Activated CD4-positive, alpha-beta T cell treated with anti-CD3 and anti-CD28 coated beads for 4 hours (primary cell): ENCODE measurements at places on chromosomes 5 and 9.

GRCh38 chr5:157596487-157596886, 20.9 kb upstream of the ADAM19 start:
- peak; percentile 47 for DNase-seq

- no peak for DNase-seq
Observed at GRCh38 chr9:89562186-89562814, 42.5 kb upstream of the GADD45G start.

DNA sequence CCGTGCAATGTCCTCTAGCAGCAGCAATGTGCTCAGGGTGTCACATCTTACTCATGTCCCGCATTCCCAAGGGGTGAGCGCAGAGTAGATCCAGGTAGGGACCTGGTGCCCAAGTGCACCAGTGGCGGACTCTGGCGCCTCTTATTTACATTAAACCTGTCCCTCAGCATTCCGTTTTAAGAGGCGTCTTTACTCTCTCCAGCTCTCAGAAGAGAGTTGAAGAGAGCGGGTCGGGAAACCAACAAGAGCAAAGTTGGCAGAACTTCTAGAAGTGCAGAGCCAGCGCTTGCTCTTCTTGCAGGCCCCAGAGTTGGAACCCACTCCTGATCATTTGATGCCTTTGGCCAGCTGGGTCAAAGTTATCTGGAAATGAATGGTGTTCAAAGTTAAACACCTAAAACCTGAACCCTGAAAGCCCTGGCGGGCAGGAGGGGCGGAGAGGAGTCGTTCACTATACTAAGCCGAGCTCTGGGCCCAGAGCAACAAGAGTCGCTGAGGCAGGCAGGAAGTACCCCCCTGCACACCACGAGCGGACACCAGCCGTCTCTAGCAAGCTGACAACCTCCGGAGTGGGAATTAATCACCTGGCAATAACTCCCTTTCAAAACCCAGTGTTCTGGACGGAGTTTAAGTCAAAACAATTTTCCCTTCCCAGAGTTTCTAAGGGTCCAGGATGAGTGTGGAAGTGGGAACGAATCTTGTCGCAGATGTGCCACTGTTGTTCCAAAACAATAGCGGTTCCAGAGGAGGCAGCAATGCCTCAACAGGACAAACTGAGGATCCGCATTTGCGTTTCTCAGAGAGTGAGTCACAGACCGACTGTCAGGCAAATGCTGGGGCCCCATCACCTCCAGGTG, 122.8 kb downstream of the TMEM161B start:
- DNase-seq, result no peak

GRCh38 chr5:36199620-36200019, 42.1 kb downstream of the NADK2 start:
- DNase-seq, result no peak

- DNase-seq, result no peak
Observed at GRCh38 chr9:118782790-118783463, 586.3 kb downstream of the BRINP1 start.

GRCh38 chr5:132674671-132675506, 1.1 kb downstream of the IL4 start:
- no peak for DNase-seq

- no peak for DNase-seq
Observed at GRCh38 chr9:36665921-36666431, 93.3 kb downstream of the MELK start.

GRCh38 chr9:77021291-77021894, 1.9 kb downstream of the FOXB2 start:
- DNase-seq, result no peak

DNA sequence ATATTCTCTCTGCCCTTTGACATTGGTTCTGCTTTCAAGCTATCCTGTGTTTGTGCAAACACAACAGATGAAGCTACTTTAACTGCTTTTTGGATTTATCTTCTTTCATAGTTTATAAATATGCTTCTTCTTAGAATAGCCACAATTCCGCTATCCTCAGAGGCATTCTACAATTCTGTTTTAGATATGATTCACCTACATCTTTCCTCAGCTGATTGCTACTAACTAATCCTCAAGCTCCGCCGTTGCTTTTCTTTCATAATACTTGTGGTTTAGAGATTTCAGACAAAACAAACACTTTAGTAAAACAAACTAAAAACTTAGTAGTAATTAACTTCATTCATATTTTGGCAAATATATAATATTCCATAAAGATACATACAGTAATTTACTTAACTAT, 52.5 kb downstream of the ECPAS start:
- no peak for DNase-seq

- no peak for DNase-seq
Observed at GRCh38 chr9:80690349-80690939, 998.9 kb downstream of the TLE1 start.

DNA sequence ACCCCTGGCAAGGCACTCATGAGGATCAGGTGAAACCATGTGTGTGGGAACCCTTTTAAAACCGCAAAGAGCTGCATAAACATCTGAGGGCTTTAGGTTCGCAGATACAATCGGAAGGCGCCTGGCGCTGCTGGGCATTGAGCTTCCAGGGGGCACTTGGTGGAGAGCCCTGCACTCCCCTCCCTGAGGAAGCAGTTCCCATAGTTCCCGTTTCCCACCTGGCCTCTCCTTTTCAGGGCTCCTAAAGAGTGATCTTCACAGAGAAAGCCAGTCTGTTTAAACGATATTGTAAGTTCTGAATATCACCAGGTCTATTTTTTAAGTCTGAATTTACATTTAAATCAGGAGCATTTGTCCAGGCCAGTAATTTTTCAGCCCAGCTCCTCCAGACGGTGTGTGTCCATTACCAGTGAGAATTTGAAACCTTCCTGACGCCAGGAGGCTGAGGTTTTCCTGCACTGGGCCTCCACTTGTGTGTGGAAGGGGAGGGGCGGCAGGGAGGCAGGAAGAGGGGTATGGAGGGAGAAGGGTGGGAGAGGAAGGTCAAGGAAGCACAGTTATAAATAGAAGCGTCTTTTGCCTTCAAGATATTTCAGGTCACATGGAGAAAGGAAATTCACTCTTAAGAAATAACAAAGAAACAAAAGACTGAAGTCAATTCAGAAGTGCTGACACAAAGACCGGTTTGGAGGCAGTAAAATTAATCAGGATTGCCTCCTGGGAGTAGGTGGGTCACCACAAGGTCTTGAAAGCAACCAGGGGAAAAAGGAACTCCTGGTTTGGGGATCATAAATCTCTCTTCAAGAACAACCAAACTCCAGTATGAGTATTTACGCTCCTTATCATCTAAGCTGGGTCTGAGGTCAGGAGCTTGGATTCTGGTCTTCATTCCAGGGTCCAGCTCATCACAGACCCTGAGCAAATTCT, 14.3 kb upstream of the MGAT1 start:
- no peak for DNase-seq

DNA sequence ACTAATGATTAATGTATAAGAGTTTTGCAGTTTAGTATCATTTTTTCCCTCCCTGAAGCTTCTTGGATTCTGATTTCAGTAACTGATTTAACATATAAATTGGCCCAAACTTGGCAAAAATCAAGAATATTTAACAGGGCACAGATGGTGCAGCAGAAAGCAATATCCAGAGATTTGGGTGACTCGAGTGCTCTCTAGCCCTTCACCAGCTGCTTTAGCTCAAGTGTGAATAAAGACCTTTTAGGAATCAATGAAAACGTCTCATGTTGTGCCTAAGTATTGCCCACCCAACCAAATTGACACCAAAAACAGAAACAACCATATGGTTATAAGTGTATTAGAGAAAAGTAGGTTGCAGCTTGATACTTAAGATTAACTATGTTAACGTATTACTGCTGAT, 933.4 kb upstream of the PTPRD start:
- DNase-seq, result no peak

DNA sequence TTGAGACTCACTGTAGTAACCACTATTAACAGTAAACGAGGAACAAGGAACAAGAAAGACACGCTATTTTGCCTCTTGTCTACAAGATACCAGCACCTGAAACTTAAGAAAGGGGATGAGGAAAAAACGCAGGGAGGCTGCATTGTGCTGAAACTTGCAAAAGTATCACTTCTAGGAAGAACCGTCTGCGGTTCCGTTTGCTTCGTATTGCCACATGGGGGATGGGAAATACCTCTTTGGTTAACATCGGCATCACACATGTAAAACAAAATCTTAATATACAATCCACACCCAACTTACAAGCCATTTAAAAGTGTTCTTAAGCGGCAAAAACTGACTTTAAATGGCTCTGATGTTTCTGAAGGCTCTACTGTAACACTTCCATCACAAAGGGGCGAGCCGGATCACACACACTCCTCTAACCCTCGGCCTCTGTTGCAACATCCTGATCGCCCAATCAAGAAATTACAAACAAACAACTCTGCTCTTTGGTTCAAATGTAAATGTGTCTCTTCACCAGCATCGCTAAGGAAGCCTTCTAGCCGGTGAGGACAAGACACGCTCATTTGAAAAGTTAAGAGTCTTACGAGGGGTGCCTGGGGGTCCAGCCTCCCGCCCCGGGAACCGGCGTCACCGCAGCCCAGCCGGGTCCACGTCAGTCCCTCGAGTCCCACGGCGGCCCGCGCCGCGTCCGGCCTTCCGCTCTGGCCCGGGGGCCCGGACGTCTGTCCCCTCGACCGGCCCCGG, 621 bp downstream of the SEC16A start:
- DNase-seq, result peak; percentile 41

- no peak for DNase-seq
Observed at GRCh38 chr5:113437111-113437510, 2.3 kb upstream of the TSSK1B start.

- no peak for DNase-seq
Observed at GRCh38 chr5:156715287-156715686, 134.8 kb upstream of the PPP1R2B start.

DNA sequence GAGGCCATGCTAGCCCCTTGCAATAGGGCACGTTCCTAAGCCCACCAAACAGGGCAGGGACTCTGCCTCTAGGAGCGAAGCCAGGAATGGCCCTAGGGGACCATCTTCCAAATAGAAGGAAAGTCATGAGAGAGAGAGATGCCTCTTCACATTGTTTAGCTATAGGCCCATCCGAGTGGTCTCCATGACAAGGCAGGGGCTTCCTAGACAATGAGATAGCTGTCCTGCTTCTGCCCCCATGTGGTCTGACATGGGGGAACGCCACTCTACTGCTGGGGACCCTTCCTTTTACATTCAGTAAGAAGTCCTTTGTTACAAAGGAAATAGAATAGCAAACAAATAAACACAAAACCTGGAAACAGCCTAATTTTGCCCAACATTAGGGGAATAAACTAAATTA, 17.9 kb upstream of the KIF4B start:
- no peak for DNase-seq

DNA sequence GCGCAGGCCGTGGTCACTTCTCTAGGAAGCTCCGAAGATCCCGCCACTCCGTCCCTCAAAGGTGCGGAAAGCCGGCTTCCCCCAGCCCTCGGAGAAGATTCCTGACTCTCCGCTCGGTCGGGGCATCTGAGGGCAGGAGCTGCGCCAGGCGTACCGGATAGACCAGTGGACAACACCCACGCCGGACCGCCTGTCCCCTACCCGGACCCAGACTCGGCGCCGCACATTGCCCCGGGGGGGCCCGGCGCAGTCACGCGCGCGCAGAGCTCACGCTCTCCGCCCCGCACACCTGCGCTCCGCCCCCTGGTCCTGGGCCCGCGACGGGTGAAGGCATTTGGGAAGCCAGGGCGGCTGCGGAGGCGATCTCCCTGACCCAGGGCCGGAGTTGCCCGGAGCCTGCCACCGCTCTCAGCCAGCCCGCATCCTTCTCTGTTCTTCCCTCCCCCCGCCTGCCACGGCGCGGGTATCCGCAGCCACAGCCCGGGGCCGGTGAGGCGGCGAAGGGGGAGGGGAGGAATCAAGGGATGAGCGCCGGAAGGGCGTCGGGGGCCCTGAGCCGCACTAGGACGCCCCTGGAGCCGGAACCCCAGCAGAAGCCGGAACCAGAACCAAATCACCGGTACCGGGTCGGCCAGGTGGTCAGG, 448 bp downstream of the RELL2 start:
- DNase-seq, result peak; percentile 42

DNA sequence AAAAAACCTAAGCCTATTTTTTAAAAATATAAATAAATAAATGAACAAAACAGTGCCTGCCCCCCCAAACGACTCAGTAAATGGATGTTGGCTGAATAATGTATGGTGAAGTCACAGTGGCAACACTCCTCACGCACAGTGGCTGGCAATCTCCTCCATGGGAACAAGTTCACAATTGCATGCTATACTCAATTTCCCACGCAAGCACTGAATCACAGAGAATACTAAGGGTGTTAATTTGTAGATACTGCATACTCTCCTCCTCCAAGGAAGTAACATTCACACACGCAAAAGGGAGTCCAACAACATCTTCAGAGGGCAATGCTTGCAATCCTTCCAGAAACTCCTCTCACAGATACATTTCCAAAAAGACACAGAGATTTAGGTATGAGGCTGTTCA, 47.5 kb downstream of the SERINC5 start:
- DNase-seq, result no peak

GRCh38 chr9:135369412-135369990, 110.1 kb upstream of the PPP1R26 start:
- no peak for DNase-seq

DNA sequence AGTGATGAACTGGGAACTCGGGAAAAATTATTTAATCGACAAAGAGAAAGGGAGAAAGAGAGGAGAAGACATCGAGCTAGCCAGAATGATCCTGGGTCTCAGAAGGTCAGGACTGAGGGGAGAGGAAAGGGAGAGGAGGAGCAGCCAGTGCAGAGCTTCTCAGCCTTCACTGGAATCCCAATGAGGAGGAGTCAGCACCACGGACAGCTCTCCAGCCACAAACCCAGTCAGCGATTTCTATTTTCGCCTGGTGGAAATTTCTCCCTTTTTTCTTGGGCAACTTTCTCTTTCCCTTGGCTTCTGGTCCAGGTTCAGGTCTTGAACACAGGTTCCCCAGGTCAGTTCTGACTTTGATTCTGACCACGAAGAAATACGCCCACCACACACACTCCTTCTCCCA, 1.6 kb upstream of the BRINP1 start:
- DNase-seq, result no peak

DNA sequence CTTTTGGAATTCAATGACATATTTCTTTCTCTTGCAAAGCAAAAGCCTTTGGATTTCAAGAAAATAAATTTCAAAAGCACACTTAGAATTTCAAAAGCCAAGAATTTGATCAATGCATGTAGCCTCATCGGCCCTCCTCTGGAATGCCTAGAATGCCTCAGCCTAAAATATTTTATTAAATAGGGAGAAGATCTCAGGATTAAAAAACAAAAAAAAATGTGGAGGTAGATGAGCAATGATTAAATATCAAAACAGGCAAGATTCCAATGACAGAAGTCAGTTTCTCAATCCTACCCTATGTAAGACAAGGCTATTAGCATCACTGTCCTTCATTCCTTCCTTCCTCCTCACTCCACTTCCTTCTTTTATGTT, 169.0 kb downstream of the CDH6 start:
- no peak for DNase-seq

GRCh38 chr5:90709323-90710155, 150.9 kb downstream of the ADGRV1 start:
- no peak for DNase-seq

- no peak for DNase-seq
Observed at GRCh38 chr5:26625099-26625498, 413.3 kb downstream of the CDH9 start.

DNA sequence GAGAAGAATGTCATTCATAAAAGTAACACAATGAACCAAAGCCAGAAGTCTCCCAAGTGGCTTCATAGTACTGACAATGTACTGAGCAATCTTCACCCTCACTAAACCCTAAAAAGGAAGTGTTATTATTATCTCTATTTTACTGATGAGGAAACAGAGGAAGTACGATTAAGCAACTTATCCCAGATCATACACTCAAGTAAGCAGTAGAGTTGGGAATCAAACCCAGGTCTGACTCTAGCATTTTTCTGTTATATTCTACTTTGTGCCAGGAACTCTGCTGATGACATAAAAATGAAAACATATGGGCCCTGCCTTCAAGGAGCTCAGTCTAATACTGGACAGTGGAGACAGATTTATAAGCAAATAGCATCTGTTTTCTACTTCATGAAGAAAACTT, 109.2 kb downstream of the RAPGEF6 start:
- DNase-seq, result no peak
